ENCODE measurements at places on chromosomes 3 and 15.

- no peak for DNase-seq
These were observed 610.0 kb upstream of the TBL1XR1 start for GRCh38 chr3:177807150-177807875.

DNA sequence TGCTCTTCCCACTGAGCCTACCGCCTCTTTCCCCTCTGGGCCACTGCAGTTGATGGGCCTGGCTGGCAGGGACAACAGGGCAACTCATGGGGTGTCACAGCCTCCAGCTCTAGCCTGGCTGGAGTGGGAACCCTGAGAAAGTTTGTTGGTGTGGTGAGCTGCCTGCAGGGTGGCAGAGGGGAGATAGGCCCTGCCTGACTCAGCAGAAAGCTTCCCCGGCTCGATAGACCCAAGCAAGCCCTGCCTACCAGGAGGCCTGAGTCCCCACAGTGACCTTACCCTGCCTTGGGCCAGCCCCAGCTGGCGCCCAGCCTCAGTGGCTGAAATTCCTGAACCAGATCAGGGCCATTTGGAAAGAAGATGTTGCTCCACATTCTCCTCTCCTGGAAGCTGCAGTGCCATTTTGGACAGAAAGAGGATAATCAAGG, 29.4 kb downstream of the ABTB1 start:
- DNase-seq: no peak

DNA sequence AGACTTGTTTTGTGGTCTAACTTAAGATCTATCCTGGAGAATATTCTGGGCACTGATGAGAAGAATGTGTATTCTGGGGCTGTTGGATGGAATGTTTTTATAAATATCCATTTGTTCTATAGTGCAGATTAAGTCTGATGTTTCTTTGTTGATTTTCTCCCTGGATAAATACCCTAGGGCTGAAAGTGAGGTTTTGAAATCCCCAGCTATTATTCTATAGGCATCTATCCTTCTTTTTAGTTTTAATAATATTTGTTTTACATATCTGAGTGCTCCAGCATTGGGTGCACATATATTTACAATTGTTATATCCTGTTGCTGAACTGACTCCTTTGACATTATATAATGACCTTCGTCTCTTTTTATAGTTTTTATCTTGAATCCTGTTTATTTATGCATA, 42.9 kb downstream of the GALK2 start:
- DNase-seq: no peak

- peak; percentile 3 for DNase-seq
These were observed 618.7 kb downstream of the SI start for GRCh38 chr3:164459521-164460151.

DNA sequence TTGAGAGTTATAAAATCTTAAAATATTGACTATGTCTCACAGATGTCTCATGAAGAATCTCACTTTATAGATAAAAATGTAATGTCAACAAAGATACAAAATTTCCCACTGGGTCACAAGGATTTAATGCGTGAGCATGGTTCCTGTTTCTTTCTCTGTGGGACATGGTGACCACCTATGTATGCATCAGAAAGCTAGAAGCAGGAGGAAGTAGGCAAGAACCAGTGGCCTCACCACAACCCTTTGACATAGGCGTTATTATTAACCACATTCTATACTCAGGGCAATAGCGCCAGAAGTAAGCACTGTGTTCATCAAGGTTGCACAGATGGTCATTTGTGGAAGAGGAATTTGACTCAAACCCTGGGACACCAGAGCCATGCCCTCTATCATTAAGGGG, 11.7 kb upstream of the ADAMTS17 start:
- DNase-seq: no peak

DNA sequence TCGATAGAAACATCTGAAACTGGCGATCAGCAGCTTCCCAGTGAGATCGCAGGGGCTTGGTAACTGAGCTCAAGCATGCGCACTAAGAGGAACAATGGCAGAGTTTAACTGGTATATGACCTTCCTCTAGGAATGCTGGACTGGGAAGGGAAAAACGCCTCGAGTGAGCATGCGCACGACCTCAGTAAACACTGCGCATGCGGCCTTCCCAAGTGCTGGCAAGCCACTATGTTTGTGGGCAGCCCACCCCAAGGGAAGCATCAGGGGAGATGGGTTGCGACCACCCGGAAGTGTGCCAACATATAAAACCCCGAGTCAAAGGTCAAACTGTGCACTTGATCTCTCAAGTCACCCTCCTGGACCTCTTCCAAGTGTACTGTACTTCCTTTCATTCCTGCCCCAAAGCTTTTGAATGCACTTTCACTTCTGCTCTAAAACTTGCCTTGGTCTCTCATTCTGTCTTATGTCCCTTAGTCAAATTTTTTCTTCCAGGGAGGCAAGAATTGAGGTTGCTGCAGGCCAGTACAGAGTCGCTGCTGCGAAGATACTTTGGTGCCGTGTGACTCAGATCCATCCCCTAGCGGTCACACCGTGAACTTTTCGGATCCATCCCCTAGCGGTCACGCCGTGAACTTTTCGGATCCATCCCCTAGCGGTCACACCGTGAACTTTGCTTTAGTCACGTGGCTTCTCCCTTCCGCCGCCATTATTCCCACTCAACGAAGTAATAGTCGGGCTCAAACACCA, 243.3 kb downstream of the FAM43A start:
- DNase-seq: peak; percentile 58

GRCh38 chr3:22318325-22318724, 567.3 kb upstream of the ZNF385D start:
- DNase-seq: no peak

DNA sequence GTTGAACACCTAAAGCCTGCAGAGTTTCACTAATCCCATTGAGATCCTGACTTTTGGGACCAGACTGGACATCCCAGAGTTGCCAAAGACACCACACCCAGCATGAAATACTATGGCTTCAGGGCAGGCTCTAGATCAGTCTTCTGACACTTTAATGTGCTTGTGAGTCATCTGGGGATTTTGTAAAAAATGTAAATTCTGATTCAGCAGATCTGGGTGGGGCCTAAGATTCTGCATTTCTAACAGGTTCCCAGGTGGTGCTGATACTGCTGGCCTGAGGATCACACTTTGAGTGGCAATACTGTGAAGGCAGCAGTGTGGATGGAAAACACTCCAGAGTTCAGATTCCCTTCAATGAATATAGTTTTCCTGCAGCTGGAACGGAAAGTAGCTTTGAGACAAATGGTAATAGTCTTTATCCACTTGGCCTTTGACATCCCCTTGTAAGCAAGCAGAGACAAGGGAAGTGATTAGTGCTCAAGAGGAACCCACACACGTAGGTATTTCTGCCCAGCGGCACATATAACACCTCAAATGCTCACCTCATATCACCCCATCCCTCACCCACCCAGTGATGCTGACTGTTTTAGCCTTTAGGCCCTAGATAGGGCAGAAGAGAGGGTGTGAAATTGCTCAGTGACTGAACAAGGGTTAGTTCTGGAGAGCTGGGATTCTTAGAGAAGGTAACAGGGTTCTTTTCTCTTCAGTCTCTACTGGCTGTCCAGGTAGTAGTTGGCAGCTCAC, 51.5 kb upstream of the GSK3B start:
- DNase-seq: no peak

DNA sequence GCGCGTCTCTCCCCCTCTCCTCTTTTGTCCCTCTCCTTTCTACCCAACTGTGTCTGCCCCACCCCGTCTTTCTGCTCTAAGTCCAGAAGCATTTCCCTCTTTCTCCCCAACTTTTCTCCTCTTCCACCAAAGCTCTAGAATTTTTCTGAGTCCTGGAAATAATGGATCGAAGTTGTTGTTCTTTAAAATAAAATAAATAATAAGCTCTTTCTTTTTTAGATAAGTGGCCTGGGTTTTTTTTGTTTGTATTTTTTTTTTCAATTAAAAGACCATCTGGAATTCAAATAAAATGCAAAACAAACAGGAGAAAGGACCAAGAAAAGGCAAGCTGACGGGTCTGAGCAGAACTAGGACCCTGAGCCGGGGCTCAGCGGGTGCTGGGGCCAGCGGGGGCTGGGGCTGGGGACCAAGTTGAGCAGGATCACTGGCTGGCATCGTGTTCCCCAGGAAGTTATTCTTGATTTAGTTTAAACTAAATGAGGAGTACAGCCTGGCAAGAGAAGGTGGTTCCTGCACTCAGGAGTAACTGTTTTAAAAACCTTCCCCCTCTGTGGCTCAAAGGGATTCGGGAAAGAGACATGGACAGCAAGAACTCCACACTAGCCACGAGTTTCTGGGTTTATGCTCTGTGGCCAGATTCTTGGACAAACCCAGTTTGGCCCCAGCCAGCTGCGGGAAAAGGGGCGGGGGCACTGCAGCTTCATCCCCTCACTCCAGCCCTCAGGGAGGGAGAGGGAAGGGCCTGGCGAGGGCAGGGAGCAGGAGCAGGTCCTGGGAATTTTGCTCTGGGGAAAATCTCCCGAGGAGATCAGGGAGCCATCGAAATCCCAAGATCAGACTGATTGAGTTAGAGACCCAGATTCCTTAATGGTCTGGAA, 8.4 kb downstream of the GATA2 start:
- DNase-seq: no peak

GRCh38 chr15:98767692-98768091, 119.4 kb downstream of the IGF1R start:
- no peak for DNase-seq

DNA sequence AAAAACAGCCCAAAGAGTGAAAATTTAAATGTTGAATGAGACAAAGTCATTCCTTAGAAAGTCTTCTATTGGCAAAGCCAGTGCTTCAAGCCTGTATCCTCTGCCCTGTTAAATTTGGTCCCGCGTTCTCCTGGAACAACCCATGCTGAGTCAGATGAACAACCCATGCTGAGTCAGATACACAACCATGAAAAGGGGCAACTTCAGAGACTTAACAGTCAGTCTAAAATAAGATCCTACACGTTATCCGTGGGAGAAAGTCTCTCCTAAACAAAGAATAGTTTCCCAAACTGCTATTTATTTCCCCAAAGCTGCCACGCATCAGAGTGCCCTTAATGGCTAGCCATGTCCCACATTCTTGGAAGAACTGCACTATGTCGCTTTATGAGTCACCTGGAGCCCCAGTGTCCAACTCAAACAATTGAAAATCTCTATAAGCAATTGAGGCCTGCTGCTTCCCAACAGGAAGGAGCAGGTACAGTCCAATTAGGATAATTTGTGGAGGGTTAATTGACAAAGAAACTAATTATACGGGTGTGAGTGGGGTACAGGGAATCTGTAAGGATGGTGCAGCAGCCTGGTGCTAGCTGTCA, 66.1 kb downstream of the WHAMM start:
- DNase-seq: no peak

- DNase-seq: no peak
These were observed 4.4 kb upstream of the IDH2 start for GRCh38 chr15:90106522-90107117.

- no peak for DNase-seq
These were observed 349 bp downstream of the PPIB start for GRCh38 chr15:64162478-64162868.

Measured in HuH-7 (cell line).